ENCODE measurements at places on chromosomes 7 and 10.

- DNase-seq = no peak
Observed at GRCh38 chr7:115410972-115411686, 489.2 kb downstream of the MDFIC start.

GRCh38 chr10:102656791-102657371 is 12.6 kb downstream of the TRIM8 start:
- no peak for DNase-seq

DNA sequence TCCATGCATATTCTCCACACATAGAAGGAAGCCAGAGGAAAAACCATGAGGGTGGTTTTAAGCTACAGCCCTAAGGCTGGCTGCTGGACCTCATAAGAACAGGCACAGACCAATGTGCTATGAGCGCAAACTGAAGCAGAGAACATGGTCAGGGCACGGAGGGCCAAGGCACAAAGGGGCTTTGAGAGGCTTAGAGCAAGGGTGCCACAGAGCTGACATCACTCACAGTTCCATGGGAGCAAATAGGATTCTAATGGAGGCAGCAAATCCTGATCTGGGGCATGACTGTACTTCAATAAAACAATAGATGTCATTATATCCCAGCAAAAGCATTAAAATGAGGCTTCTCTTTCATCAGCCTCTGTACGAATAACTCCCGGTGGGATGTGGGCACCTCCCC is 162.4 kb downstream of the COBL start:
- no peak for DNase-seq

DNA sequence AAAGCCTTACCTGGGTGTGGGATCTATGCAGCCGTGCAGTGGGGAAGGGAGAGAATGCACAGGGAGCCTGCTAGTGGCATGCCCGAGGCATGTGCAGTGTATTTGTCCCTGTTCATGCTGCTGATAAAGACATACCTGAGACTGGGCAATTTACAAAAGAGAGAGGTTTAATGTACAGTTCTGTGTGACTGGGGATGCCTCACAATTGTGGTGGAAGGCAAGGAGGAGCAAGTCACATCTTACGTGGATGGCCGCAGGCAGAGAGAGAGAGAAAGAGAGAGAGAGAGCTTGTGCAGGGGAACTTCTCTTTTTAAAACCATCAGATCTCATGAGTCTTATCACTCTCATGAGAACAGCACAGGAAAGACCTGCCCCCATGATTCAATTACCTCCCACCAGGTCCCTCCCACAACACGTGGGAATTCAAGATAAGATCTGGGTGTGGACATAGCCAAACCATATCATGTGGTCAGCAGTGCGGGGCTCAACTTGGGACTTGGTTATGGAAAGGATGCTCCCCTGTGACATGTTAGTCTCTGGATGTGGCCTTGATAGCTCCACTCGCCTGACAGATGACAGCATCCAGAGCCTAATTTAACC is 128.9 kb downstream of the DOCK1 start:
- no peak for DNase-seq

- DNase-seq = no peak
Observed at GRCh38 chr7:47720141-47720906, 138.4 kb upstream of the TNS3 start.

DNA sequence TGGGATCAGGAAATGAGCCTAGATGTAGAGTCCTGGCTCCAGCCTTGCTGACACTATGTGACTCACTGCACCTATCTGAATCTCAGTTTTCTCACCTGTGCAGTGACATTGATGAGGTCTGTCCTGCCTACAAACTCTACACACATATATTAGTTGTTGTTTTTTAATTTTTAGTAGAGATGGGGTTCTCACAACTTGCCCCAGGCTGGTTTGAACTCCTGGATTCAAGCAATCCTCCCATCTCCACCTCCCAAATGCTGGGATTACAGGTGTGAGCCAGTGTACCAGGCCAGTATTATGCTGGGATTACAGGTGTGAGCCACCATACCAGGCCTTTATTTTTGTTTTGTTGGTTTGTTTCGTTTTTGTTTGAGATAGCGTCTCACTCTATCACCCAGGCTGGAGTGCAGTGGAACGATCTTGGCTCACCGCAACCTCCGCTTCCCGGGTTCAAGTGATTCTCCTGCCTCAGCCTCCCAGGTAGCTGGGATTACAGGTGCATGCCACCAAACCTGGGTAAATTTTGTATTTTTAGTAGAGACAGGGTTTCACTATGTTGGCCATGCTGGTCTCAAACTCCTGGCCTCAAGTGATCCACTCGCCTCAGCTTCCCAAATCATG is 11.8 kb upstream of the DDIT4 start:
- no peak for DNase-seq

GRCh38 chr7:2169923-2170575 is 62.7 kb downstream of the MAD1L1 start:
- peak; percentile 61 for DNase-seq

DNA sequence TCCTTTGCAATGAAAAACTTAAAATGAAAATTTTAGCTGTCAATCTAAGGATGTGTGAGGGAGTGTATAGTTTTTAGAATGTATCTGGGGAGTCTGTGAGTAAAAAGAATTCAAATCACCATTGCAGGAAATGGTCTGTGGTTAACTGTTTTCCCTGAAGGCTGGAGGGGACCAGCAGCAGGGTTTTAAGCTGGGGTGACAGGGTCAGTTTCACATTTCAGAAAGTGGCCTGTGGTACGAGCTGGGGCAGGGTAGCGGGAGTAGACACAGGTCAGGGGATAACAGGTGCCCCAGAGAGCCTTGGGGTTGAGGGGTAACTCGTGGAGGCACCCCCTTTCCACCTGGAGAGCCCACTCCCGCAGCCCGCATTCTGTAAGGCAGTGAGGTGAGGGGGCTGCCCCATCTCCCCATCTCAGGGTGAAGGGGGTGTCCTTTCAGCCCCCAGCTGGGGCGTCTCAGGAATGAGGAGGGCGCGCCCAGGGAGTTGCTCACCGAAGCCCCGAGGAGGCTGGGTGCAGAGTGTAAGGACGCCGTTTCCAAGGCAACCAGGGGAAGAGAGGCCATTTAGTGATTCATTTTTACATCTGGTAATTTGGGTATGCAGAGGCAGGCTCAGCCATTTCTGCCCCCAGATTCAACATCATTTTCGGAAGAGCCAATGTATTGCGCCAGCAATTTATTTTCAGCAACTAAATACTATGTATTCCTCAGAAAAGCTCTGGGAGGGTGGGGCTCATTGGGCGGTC is 168.9 kb downstream of the SLIT1 start:
- DNase-seq = no peak

DNA sequence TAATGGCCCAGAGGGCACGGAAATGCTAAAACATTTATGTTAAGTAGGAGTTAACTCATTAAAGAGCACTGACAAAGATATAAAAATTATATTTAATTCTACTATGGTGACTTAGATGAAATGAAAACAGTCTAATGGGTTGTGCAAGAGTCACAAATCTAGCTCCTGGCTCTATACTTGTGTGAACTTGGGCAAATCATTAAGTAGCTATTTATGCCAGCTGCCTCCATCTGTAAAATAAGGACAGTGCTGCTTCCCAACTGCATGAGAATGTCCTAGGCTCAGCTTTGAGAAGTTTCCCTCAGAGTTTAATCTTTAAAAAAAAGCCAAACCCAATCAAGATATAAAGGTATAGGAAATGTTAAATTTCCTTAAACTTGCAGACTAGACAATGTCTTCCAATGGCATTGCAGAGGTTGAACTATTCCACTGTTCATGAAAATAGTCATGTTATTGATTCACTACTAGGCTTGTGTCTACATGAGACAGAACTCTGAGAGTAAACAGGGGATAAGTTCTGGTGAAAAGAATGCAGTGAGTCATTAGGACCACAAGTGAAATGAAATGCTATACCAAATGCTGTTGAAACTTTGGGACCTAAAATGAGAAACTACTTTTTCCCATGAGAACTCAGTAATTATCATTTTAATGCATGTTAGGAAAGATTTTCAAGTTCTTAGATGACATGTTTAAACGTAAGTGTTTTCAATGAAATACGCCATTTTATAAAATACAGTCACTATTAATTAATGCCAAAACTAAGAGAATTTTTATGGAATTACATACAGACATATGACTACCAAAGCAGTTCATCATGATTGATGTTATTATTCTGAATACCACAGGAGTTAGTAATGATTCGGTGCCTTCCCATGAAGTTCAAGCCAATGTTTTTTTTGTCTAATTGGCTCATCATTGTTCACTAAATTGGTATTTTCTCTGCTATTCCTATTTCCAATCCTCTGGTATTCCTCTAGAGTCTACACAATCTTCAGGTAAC is 84.2 kb downstream of the CDK6 start:
- DNase-seq = no peak

DNA sequence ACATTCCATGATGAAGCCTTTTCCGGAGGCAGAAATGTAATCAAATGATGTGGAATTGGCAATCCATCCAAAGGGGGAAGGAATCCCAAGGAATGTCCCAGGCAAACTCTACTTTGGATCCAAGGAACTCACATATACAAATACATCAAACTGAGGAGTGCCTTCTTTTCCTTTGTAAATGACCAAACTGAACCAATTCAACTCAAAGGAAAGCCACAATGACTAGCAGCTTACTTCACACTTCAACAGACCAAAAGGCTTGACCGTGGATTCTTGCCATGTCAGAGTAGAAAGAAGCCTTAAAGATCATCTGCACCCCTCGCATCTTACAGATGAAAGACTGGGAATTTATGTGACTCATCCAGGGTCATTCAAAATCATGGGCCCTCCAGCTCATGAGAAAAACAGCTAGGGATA is 79.7 kb upstream of the MACROH2A2 start:
- DNase-seq = no peak

DNA sequence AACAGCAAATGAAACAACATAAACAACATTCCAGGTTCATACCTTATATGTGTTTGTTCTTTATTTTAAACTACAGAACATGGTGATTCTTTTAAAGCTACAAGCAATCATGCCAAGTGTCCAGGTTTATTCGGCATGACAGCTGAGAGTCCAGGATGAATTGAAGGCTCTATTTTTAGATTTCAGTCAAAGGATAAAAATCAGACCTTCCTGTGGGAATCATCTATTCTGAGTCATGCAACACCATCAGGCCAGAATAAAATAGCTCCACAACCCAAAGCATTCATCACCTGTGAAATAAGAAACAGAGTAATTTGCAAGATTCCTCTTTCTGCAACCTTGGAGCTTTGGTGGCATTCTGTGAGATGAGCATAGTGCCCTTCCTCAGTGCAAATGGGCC is 292.4 kb upstream of the MYO3A start:
- no peak for DNase-seq

DNA sequence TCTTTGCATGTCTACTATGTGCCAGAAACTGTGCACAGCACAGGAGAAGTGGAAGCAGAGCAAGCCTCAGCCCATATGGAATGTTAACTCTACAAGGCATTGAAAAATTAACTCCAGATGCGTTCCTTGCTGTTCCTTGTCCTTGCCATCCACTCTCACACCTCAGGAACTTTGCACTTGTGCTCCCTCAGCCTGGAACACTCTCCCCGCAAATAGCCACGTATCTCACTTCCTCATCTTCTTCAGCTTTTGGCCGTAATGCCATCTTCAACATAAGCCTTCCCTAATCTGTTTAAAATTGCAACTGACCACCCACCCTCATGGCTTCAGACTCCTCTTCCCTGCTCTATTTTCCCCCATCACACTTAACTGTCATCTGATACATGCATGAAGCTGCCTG is 83.2 kb upstream of the CAPZA2 start:
- DNase-seq = no peak

- DNase-seq = no peak
Observed at GRCh38 chr7:120949998-120950538, 509 bp upstream of the ING3 start.

- peak; percentile 2 for DNase-seq
Observed at GRCh38 chr10:11515596-11516430, 95.6 kb downstream of the USP6NL start.

DNA sequence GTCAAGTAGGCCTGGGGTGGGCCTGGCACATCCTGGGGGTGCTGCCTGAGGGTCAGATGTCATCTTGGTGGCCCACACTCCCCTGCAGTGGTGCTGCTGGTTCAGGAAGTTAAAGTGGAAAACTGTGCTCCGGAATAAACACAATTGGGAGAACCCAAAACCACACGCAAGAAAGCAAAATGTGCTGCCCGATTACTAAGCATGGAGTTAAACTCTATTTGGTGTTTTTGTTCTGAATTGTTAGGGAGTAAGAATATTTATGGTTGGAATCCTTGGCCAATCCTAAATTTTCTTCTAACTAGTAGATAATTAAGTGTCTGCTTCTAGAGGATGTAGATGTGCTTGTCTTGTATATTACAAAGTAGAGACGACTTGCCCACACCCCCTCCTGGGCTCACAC is 131.4 kb downstream of the MGMT start:
- no peak for DNase-seq

GRCh38 chr7:135251496-135252391 is 18.1 kb downstream of the STRA8 start:
- no peak for DNase-seq

- DNase-seq = no peak
Observed at GRCh38 chr10:24723386-24723787, 300 bp downstream of the ARHGAP21 start.
